Ecto neural progenitor cell (in vitro differentiated cells): ENCODE measurements at places on chromosomes 3 and 15.

DNA sequence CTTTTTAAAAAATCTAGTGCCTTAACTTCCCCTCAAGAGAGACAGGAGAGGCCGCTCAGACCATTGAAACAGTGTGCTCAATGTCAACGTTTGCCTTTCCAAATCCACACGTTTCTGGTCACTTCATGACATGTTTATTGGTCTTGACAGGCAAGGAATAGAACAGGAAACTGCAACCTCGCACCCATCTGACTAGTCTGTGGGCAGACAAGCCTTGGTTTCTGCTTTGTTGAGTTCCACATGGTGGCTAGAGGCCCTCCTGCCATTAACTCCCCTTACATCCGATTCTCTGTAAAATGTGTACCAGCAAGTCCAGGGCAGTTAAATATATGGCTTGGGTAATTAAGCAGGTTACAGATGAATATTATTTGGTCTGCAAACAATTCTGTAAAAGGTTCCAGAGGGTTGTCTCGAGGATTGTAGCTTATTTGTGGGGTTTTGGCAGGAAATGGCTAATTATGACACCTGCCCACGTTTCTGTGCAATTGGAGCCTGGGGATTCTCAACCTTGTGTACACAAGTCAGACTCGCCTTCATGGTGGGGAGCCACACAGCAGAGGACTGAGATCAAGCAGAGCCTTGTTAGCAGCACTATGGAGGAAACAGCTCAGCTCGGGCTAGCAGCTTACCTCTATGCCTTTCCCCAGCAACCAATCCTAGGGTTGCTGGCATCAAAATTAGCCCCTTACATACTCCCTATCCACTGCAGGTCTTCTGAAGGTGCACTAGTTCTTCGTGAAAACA lies 317.5 kb upstream of the IGF1R start:
- DNase-seq, result no peak

GRCh38 chr3:124888482-124889441 lies 1.6 kb upstream of the ITGB5 start:
- no peak for DNase-seq

GRCh38 chr3:16052964-16053363 lies 121.5 kb upstream of the GALNT15 start:
- DNase-seq, result no peak

DNA sequence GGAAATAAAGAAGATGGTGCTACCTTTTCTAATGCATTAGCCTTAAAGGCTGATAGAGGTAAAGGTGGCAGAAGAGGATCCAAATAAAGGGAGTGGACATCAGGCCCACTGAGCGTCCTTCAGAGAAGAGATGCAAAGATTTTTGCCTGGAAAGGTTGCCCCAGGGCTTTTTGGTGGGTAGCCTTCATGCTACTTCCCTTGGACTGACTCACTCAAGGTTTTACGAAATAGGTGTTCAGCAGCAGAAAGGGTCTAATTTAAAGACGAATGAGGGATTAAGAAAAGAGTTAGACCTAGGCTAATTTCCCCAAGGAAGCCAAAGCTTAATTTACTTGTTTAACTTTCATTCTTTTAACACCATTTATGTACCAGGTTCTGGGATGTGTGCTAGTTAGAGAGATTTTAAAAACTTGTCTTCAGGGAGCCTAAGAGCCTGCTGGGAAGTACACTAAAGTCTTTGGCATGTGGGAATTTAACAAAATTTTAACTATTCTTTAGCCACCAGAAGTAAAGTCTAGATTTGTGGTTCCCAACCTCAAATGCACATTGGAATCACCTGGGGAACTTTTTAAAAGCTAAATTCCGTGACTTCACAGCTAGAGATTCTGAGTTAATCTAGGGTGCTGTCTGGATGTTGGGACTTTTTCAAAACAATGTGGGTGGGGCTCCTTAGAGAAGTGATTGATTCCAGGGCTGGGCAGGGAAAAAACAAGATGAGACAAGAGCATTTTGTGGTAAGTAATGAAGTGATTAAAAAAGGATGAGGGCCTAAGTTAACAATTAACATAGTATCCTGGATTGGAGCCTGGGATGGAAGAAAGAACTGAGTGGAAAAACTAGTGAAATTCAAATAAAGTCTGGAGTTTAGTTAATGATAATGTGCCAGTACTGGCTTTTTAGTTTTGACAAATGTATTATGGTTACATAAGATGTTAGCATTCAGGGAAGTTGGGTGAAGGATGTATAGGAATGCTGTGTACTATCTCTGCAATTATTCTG lies 3.4 kb downstream of the IL20RB start:
- no peak for DNase-seq

GRCh38 chr15:52234596-52235541 lies 43.7 kb upstream of the GNB5 start:
- DNase-seq, result no peak

GRCh38 chr15:23038726-23039142 lies 635 bp downstream of the TUBGCP5 start:
- no peak for DNase-seq

DNA sequence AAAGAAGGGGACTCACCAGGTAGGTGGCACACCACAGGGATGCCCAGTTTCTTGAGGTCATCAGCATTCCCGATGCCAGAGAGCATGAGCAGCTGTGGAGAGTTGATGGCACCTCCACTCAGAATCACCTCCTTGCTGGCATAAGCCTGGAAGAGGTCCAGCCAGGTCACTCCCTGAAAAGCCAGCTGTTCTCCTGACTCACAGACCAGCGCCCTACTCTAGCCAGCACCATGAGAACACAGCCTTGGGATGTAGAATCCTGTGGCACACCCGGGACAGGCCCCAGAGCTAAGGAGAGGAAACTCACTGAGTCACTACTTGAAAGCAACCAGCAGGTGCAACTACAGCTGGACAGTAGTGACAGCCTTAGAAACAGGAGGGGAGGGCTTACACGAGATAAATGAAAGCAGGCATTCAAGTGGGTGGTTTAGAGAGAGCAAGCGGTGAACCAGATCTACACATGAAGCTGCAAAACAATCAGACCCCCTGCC lies 24.5 kb downstream of the CHDH start:
- DNase-seq, result no peak
